ENCODE measurements at places on chromosomes 7 and 10.

- DNase-seq = no peak
Observed at GRCh38 chr7:111045449-111045848, 45.5 kb upstream of the LRRN3 start.

- DNase-seq = peak; percentile 79
Observed at GRCh38 chr7:143003393-143004051, 23.4 kb downstream of the OR9A2 start.

- DNase-seq = no peak
Observed at GRCh38 chr7:158850545-158851102, 5.7 kb upstream of the DYNC2I1 start.

GRCh38 chr7:117169907-117170306, 153.0 kb downstream of the WNT2 start:
- DNase-seq = peak; percentile 72

DNA sequence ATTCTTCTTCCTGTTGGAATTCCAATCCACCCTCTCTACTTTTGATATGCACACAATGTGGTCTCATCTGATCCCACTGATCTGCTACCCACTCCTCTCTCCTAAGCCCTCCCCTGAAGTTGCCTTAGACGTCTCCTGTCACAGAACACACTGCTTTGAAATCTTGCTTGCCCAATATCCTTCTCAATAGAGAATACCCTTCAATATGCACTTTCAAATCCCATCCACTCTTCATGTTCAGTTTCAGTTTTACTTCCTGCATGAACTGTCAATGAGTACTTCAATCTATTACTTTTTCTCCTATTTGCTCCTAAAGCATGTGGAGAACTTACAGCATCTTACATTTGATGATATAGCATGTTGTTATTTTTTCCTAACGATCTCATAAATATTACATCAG, 93.5 kb downstream of the UPF2 start:
- DNase-seq = no peak

GRCh38 chr10:96656839-96657238, 63.5 kb downstream of the PIK3AP1 start:
- no peak for DNase-seq

DNA sequence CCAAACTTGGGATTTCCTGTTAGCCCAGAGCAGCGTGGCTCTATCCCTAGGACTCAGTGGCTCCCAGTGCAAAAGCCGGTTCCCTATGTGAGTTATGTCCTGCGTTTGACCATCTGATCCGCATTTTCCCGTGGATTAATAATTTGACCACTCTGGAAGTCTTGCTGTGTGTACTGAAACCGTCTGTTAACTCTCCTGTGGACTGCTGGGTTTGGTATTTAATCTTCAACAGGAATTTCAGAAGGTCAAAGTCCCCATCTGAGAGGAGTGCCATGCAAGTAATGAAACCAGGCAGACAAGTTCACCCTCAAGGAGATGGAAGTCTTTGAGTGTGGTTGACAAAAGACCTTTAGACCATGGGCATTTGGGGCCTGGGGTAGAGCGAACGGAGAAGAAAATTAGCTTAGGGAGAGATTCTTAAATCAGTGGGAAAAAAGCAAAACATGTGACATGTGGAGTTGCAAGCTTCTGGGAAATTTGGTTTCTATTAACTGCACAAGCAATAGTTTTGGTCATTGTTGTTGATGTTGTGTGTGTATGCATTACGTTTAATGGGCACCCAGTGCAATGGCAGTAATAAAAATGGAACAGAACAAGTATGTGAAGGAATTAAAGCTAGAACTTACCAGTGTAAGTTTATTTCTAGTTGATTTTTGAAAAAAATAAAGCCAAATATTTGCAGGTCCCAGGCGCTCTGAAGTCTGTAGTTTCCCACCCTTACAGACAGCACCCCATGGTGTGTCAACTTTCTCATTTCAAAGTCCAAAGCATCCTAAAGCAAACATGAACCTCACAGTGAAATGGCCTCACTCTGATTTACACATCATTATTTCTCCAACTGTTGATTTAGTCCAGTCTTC, 38.2 kb downstream of the LYZL1 start:
- DNase-seq = no peak

DNA sequence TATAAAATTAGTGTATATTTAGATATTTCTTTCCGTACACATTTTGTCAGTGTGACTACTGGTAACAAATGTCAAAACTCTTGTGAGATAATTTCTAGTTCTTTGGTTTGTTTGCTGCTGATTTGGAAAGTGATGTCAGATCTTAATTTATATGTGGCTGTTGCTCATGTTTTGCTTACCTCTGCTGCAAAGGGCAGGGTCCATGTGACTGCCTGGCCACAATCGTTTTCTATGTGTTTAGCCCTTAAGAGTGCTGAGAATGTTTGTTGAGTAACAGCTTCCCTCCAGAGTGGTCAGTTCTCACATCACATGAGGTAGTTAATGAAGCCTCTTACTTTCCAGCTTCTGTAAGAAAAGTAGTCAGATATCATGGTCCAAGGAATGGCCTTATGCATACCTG, 4.2 kb downstream of the NRBF2 start:
- no peak for DNase-seq

GRCh38 chr10:34109495-34109894, 705.6 kb downstream of the PARD3 start:
- no peak for DNase-seq

- DNase-seq = no peak
Observed at GRCh38 chr7:125358551-125359167, 429.0 kb upstream of the POT1 start.

DNA sequence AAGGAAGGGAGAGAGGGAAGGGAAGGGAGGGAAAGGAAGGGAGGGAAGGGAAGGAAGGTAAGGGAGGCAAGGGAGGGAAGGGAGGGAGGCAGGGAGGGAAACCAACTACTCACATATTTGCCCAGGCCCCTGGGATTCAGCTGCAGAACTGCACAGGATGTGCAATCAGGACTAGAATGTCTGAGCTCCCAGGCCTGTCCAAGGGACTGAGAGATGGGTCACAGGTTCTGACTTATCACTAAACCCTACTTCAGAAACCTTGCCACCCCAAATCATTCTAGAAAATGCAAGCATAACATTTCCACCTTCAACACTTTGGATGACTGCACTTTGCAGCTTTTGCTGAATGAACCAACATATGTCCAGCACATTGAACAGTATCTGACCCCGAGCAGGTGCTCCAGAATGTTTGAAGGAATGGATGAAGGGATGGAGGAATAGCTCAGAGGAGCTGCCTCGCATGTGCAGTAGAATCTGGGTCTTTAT, 245.3 kb downstream of the KCNMA1 start:
- no peak for DNase-seq

DNA sequence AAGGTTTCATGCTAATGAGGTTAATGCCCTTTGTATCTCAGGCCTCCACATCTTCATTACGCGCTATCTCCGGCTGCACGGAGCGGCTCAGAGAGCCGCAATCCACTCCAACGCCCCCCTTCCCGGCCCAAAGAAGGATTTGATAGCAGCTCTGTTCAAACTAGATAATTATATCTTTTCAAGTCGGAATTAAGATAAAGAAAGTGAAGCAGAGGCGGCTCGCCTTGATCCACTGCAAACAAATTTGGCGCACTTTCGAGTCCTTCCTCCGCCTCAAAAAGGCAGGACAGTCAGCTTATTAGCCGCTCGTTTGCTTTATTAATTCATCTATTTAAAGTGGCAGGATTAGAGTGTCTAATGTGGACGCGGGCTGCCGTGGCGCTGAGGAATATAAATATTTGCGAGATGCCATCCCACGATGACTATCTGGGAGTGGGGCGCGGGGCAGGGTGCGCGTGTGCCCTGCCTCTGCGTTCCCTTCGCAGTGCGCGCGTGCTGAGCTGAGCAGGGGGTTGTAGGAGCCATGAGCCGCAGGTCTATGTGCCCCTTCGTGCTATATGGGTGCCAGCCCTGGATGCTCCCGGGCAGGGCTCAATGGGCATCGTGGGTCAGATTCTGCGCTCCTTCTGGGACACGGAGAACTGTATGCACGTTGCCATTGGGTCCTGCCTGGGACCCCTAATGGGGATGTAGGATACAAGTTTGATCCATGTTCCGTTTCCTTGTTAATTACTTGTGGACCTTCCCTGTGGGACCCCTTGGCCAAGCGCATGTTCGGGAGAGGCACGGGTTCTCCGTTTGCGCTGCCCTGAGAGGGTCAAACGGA, 9.0 kb downstream of the EMX2 start:
- DNase-seq = no peak

DNA sequence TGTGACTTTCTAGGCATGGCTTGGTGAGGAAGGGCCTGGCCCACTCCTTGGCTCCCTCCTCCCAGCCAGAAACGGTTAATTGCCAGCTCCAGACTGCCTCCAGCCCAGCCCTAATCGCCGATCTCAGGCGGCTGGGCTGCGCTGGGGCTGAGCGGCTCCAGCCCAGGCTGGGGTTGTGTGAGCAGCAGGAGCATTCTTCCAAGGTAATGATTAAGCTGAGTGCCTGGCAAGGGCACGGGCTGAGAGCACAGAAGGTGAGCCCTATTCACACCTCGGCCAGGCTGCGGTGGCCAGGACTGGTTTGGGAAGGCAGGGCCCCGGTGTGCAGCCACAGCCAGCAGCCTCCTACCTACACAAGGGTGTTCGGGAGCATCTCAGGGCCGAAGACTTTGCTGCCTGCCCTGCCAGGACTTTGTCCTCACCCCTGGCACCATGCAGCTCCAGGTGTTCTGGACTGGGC, at the start of gene TMEM72:
Gene TMEM72 (plus strand): TSS at position 257 of the 460 bp plus-strand sequence. CDS start 176 bp downstream, at position 433.
- no peak for DNase-seq

- no peak for DNase-seq
Observed at GRCh38 chr10:17316488-17317170, 88.6 kb downstream of the VIM start.

GRCh38 chr10:5365928-5366327, 1.2 kb downstream of the UCN3 start:
- DNase-seq = no peak

DNA sequence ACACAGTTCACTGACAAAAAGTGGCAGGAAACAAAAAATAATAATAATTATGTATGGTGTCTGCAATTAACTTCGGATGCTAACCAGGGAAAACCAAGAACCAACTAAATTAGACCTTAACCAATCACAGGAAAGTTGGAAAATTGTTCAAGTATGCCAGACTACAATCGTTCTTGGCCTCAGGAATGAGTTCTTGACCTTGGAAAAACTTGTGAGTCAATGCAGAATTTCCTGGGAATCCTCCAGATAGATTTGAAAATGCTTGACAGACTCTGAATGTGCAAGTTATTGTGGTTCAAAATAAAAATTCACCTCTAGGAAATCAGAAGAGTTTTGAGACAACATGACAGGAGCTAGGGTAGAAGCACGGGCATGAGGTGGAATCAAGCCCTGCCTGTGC, 171.5 kb downstream of the C7orf25 start:
- no peak for DNase-seq

DNA sequence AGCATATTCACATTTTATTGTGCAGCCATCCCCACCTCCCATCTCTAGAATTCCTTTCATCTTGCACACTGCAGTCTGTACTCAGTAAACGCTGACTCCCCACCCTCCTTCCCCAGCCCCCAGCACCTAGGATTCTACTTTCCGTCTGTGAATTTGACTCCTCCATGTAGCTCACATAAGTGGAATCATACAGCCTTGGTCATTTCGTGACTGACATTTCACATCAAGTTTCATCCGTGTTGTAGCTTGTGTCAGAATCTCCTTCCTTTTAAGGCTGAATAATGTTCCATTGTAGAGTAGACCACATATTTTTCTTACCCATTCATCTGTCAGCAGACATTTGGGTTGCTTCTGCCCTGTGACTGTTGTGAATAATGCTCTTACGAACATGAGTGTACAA, 26.2 kb upstream of the TCERG1L start:
- DNase-seq = no peak

DNA sequence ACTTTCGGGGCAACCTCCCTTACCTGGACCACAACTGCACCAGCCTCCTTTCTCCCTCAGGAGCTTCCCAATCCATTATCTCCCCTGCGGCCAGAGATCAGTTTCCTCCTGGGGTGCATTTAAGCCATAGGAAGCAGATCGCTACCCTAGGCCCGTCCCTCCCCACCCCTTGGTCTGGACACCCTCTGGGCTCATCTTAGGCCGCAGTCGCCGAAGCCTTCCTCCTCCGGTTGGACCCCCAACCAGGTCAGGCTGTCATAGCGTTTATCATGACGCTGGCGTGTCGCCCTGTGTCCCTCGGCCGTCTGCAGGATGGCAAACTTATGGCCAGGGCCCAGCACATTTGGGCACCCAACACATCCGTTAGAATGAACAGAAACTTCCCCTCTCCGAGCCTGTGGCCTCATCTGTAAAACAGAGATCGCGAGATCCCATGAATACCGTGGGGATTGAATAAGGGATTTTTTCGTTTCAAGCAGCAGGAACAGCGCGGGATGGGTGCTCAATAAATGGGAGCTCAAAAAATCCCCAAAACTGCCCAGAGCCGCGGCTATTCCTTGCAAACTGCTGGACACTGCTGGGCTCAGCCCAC, 669 bp upstream of the AP5Z1 start:
- DNase-seq = no peak

DNA sequence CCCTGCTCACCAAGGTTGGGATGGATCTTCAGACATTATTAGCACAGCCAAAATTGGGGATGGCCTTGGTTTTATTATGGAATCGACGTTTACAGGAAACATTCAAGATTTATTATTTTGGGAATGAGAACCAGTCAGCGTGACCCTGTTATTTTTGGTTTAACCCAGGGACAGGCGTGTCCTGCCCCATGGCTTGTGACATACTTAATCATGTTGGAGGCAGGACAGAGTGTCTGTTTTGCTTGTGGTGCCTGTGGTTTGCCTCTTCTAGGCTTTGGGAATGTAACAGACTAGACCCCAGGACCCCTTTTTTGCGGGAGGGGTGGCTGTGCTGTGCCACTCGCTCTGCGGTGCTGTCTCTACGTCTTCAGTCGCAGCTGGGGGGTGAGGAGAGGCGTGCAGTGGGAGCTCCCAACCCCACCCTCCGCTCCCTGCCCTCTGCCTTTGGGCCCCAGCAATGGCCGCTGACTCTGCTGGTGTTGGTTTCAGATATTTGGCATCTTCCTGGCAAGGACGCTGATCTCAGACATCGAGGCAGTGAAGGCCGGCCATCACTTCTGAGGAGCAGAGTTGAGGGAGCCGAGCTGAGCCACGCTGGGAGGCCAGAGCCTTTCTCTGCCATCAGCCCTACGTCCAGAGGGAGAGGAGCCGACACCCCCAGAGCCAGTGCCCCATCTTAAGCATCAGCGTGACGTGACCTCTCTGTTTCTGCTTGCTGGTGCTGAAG, 20.1 kb upstream of the SH2D4B start:
- DNase-seq = no peak

- DNase-seq = no peak
Observed at GRCh38 chr10:91328320-91328984, 81.7 kb upstream of the HECTD2 start.

- DNase-seq = no peak
Observed at GRCh38 chr7:150641854-150642253, 9.7 kb upstream of the GIMAP6 start.

- no peak for DNase-seq
Observed at GRCh38 chr10:818526-819220, 112.8 kb downstream of the LARP4B start.

- DNase-seq = no peak
Observed at GRCh38 chr10:124521429-124521871, 59.8 kb downstream of the LHPP start.
